ENCODE measurements at places on chromosomes 11 and 22.

- no peak for DNase-seq
These were observed 4.1 kb upstream of the RFPL1 start for GRCh38 chr22:29434288-29434687.

DNA sequence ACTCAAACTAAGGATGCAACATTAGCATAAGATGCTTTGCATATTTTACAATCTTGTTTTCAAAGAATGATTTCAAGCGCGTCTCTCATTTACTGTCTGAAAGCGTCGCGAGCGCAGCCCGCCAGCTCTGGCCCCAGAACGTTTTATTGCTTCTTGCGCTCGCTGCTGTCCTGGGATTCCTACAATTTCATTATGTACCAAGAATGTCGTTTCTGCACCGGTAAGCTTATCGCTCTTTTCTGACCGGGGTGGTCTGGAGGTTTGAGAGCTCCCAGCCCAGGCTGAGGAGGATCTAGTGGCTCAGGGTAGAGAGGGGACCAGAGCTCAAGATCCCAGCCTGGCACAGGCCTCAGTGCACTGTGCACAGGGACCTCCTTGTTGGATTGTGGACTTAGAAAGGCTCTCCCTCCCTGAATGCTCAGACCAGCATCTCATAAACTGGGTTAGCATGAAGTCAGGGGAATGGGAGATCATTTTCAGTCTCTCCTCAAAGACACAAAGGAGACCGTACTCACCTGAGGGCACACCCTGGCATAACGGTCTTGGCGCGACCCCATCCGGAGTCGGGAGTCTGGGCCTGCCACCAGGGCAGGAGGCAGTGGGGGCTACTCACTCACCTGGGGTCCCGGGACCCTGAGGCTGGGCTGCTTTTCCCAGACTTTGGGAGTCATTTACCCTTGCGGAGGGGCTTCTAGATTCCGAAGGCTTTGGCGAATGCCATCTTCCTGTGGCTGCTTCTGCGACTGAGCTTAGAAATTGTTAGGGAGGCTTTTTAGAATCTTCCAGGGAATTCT, 817.4 kb downstream of the BRD1 start:
- DNase-seq = no peak

DNA sequence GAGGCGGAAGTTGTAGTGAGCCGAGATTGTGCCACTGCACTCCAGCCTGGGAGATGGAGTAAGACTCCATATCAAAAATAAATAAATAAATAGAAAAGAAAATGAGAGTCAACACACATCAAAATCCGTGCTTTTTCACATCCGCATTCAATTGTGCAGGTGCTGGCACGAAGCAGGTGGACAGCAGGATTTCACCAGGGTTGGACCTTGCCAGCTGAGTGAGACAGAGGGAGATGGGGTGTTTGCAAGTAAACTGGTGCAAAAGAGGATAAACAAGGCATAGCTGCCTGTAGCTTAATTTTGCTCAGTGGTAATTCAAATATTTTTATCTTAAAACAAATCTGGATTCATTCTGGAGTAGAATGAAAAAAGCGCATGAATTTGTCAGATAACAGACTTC, 23.3 kb upstream of the DNAL4 start:
- no peak for DNase-seq

DNA sequence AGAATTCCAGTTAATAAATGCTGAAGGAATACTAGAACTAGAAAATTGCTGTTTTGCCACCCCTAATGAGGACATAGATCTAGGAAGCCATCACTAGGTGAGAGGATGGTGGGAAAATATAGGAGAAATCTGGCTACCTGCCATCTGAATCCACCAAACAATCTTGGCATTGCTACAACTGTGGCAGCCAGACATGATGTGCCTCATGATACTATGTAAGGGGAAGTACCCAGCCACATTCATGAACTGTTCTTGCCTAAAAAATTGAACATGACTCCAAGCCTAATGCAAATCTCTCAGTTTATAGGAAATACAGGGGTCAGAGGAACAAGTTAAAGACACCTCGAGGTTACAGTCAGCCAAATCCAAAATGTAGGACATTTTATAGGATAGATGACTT, 72.8 kb downstream of the SFI1 start:
- DNase-seq = no peak

GRCh38 chr11:13262096-13262495, 15.5 kb upstream of the BMAL1 start:
- DNase-seq = no peak

- no peak for DNase-seq
These were observed 86.5 kb downstream of the IGLL5 start for GRCh38 chr22:22974156-22974555.

- DNase-seq = no peak
These were observed 17.0 kb upstream of the PSMA1 start for GRCh38 chr11:14537134-14537599.

DNA sequence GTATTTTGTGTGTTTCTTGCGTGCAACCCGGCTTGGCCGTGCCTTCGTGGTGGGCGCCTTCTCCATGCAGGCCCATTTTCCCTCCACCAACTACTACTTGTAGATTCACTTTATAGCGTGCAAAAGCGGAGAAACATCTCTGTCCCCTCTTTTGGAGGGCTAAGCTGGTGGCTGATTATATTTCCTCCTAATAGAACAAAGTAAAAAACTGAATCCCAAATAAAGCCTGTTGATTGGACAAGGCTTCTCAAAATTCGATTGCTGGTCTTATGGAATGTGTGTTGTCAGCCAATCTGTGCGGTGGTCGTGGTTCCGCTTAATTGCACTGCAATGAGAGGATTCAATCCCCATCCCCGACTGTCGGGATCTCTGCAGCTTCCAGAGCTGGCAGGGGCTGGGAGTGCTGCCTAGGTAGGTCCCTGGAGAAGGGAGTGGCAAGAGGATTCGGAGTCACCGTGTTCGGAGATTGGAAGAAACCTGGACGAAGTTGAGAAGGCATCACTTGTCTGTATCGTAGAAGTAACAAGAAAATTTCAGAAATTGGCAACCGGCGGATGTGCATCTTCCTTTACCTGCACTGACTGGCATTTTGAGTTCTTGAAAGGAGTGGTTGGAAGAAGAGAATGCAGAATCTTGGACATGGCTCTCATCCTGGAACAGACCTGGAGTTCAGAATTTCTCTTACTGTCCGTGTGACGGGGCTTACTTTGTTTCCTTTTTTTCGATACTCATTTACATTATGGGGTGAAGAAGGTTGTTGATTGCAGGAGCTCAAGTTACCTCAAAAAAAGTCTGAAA, 1.1 kb downstream of the HMGXB4 start:
- DNase-seq = no peak

GRCh38 chr11:2892215-2892966, 6.8 kb upstream of the CDKN1C start:
- DNase-seq = no peak

All from NK-92 treated with Interleukin-12 subunit alpha and Interleukin-12 subunit beta, amount 100 ng/mL, for 24 hours (cell line).